Fibroblast of gingiva (primary cell): ENCODE measurements at places on chromosomes 12 and 14.

GRCh38 chr14:65926504-65926903 is 514.0 kb downstream of the FUT8 start:
- DNase-seq = no peak

DNA sequence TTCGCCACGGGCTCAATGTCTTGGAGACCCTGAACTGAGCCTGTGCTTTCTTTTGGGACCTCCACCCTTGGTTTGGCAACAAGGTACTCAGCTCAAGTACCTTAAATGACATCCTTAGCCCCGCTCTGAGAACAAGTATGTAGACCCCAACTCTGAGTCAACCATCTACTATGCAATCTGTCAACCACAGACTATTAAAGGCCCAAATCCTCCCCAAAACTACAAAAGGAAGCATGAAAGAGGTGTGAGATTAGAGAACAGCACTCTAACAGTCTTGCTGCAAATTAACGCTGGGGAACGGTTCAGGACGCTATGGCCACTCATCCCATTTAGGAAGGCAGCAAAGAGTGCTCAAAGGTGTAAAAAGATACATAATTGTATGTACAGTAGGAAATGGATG is 52.1 kb downstream of the CCDC88C start:
- DNase-seq = no peak

- no peak for DNase-seq
These were observed 32.9 kb downstream of the MED13L start for GRCh38 chr12:116244474-116245090.

- DNase-seq = peak; percentile 82
These were observed 21.2 kb upstream of the RNASE4 start for GRCh38 chr14:20662968-20663732.

DNA sequence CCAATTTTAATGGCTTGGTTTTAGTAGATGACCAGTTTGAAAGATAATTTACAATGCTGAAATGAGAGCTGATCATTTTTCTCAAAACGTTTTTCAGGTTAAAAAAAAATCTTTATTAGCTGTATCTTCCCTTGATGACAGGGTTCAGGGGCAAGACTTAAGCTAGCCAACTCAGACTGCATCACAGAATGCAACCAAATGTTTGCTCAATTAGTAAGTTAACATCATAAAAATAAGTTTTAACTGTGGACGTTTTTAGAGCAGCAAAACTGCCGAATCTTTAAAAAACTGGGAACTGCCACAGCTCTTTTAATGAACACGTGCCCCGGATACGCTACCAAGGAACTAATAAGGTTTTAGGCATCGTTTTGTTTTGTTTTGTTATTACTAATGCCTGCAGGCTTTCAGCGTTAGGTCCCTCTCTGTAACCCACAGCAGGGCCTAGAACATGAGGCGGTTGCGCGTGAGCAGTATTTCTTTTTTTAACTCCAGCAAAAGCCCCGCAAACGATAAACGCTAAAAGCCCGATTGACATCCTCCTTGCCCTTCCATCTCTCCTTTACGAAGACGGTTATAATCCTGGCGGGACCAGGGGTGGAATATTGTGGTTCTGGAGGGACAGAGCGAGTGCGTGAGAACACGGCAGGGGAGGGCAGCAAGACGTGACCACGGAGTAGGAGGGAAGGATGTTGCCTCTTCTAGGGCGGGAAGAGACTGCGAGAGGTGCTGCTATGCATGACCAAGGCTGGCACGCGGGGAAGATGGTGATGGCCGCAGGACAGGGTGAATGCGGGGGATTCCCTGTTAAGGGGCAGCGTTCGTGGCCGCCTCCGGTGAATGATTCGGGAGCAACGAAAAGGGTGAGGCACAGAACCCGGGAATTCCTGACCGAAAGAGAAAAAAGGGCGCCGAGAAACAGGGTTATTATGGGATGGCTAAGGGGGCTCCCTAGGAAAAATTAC is 652 bp downstream of the SUPT16H start:
- peak; percentile 52 for DNase-seq
